H9 (cell line): ENCODE measurements at places on chromosomes 13 and 19.

GRCh38 chr19:35533201-35533821 is at the start of gene GAPDHS:
Gene GAPDHS, plus strand, starts transcription at chr19:35533456. Its CDS starts 72 bp downstream, at chr19:35533528.
- no peak for DNase-seq

GRCh38 chr19:48818234-48818820 is 7.5 kb upstream of the BCAT2 start:
- no peak for DNase-seq

GRCh38 chr19:17796838-17797423 is 2.0 kb downstream of the B3GNT3 start:
- no peak for DNase-seq

DNA sequence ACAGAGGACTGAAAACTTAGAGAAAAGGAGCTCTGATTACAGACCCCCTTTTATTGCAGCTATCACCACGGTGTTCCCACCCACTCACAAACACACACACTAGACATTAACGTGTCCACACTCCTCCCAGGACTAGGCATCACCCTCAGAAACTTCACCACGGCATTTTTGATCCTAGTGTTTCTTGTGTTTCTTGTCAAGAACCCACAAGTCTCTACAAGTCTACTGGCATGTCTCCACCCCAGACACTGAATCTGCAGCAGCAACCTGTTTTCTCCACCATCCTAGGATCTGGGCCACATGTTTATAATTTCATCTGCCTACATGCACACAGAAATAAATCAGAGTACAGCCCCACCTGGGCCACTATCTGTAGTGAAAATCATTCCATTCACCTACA is 4.3 kb downstream of the ZNF486 start:
- DNase-seq = no peak

GRCh38 chr13:62357887-62358645 is 942.4 kb upstream of the PCDH20 start:
- peak; percentile 82 for DNase-seq

DNA sequence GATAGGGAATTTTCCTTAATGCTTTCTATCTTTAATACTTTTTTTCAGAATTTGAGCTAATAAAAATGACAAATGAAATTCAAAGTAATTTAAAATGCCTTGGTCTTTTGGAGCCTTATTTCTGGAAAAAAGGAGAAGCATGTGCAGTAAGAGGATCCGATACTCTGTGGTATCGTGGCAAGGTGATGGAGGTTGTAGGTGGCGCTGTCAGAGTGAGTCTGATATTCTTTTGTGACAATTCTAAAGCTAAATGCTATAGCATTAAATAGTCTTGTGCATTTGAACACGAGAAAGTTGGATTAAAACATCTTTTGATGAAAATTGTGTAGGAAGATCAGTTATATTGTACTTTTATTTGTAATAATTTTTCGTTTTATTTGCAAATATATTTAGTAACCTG is 95.0 kb downstream of the RNF17 start:
- no peak for DNase-seq

DNA sequence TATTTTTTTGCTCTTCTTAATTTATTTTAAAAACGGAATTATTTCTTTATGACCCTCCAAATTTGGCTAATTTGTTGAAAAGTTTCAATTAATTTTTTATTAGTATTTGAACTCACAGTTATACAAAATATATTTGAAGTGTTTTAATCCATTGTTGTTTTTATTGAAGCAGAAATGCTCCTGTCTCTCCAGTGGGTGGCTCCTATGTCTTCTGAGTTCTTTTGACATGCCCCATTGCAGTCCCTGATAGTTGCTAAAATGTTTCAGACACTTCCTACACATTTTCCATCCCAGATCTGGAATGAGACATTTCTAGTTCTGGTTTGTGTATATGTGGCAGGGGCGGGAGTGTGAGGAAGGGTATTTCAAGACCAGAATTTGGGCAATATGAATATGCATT is 579.4 kb upstream of the PRR20A start:
- DNase-seq = no peak

GRCh38 chr13:81683521-81683920 is 1342.6 kb upstream of the SPRY2 start:
- DNase-seq = no peak

DNA sequence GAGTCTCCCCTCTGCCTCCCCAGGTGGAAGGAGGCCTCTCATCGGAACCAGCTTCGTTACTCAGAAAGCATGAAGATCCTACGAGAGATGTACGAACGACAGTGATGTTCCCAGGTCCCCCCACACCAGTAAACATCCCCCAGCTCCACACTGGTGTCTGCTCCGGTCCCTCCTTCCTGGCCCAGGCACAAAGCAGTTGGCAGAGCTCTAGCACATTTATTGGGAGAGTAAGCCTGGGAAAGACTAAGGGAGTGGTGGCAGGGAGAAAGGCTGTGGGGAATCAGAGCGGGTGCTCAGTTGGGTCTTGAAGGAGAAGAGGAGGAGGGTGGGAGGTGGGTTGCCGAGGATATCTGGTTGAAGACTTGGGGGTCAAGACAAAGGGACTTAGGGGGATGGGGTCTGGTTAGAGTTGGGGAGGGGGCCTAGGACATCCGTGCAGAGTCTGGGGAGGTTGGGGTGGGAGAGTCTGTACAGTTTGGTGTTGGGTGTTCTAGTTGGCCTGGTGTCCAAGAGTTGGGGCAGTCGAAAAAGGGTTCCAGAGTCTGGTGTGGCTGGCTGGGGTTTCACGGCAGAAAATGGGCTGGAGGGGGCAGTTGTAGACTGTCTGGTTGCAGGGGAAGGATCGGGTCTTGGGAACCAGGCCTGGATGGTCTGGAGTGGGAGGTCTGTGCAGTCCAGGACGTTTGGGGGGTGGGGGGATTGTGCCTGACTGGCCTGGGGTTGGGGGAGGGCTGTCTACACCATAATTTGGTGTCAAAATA is 2.3 kb downstream of the HSPB6 start:
- peak; percentile 21 for DNase-seq

GRCh38 chr13:48842316-48842715 is 133.4 kb upstream of the FNDC3A start:
- DNase-seq = no peak

DNA sequence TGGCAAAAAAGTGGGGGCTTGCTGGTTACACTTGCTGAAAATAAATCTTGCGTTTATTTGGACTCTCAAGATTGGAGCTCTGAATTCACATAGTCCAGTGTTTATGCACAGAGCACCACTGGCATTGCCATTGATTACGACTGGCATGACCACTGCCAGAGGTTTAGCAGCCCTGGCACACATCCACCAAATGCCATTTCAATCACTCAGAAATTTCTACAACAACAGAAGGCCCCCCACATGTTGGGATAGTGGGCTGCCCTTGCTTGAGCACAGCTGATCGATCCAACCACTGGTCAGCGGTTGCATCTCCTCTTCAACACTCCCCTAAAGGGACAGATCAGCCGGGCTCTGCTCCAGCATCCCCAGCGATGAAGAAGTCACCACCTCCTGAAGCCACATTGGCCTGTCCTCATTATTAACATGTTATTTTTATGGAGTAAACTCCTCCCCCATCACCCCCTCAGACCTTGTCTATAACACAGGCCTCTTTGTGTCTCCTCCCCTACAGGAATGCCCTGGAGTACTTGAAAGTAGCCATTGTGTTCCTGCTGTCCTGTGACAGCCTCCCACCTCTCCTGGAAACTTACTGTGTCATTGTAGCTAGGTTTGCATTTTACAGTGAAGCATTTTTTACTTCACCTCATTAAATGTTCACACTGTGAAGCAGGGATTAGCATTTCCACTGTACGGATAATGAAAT is 51.3 kb downstream of the CDADC1 start:
- no peak for DNase-seq

GRCh38 chr13:27621116-27621365 is 651 bp upstream of the POLR1D start:
- no peak for DNase-seq

GRCh38 chr19:48726556-48726955 is 7.0 kb upstream of the MAMSTR start:
- DNase-seq = no peak

DNA sequence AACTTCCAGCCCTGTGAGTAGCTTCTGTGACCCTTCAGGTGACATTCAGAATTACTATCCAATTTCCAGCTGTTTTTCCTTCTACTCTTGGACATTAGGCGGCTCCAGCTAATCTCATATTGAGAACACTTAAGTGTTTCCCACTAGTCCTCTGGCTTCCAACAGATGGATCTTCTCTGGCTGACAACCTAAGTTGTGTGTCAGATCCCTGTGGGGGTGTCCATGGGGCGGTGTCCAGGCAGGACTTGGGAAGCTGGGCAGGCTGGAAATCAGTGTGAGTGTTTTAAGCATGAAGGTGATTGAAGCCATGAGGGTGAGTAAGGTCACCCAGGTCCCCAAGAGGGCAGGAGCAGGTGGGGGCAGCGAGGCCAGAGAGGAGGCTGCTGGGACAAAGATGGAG is 10.1 kb downstream of the CNOT3 start:
- no peak for DNase-seq

DNA sequence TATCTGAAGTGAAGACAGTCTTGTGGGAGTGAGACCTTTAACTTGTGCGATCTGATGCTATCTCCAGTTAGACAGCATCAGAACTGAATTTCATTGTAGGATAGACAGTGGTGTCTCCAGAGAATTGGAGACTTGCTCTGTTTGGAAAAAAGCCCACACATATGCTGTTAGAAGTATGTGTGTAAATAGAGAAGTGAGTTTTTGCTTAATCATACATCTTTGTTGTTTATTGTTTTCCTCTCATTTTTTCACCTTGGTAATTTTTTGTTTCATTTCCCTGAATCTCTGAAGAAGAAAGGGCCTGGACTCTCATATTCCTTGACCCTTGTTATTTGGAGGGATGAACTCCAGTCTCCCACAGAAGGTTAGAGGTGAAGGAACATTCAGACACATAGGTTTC is 21.8 kb downstream of the FPR3 start:
- no peak for DNase-seq

DNA sequence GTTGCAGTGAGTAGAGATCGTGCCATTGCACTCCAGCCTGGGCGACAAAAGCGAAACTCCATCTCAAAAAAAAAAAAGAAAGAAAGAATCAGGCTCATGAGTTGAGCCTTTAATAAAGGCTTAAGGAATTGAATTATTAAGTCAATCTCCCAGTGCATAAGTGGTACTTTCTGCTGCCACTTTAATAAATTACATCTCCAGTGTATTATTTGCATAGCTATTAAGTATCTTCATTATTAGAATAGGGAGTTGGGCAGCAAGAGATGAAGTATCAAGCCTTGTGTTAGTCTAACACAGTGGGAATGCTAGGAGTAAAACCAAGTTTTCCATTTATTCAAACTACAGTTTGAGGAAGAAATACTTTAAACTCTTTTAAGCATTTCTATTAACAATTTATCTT is 15.6 kb upstream of the FAM124A start:
- no peak for DNase-seq

DNA sequence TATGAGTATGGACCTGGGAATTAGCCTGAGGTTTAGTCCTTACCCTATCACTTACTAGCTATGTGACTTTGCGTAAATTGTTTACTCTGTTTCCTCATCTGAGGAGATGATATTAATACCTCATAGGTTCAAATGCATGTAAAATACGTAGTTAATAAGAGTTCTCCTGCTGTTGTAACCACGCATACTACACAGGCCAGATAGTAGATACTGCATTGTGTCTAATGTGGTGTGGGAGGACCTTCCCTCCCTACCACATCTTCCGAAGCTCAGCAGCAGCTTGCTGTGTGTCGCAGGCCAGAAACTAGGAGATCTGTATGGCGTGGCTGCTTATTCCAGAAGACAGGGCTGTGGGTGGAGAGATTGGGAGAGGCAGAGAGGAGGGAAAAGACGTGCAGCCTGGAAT is 23.0 kb downstream of the GTF2F2 start:
- no peak for DNase-seq

GRCh38 chr19:43362745-43363144 is 9.3 kb downstream of the CD177 start:
- DNase-seq = no peak

- DNase-seq = no peak
Observed at GRCh38 chr13:48038761-48039160, 1.2 kb downstream of the NUDT15 start.

- DNase-seq = no peak
Observed at GRCh38 chr19:40598918-40599307, 2.3 kb upstream of the LTBP4 start.

DNA sequence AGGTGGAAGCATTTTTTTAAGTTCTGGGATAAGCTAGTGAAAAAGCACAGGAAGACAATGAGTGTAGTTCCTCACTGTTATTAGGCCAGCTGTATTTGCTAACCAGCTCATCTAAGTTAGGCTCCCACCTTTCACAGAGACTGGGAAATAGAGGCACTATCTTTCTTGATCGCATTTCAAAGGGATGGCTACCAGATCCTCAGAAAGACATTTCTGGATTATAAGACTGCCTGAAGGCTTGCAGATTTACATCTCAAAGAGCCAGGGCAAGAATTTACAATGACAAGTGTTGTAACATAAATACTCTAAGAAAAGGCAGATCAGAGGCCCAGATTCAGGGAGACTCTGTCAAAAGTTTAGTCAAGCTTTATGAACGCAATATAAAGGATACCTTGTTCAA is 1005.5 kb downstream of the PCDH9 start:
- DNase-seq = peak; percentile 62

GRCh38 chr13:93325303-93326233 is 99.0 kb downstream of the GPC6 start:
- DNase-seq = no peak

DNA sequence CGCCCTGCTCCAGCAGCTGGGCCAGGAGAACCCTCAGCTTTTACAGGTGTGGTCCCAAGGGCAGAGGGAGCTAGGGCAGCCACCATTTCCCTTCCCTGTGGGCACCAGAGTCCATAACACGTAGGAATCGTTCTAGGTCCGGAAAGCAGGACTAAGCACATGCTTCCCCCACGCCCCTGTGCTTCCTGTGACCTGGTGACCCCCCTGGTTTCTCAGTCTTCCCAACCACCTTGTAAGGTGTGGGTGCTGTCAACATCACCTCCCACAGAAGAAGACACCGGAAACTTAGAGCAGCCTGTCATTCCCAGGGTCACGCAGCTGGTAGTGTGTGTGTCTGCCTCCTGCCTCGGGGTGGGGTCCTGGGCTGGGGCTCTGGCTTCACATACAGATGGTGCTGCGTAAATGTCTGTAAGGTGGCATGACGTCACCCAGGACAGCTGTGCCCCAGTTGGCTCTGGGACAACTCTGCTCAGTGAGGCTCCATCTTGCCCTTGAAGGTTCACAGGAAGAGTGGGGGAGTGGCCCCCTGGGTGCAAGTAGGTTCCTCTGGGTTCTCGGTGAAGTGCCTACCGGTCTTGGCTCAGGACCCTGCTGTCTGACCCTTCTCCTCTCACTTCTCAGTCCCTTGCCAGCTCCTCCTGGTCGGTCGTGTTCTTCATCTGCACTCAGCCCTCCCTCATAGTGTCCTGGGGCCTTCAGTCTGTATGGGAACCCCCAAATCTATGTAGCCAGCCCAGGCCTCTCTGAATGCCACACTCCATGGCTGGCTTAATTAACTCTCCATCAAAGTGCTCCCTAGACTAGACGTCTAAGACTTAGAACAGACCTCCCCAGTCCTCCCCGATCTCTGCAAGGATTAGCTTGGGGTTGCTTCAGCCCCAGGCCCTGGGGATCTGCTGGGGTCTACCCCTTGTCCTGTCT is 4.0 kb downstream of the RAD23A start:
- DNase-seq = no peak

GRCh38 chr13:113742445-113743120 is 16.4 kb upstream of the TMEM255B start:
- DNase-seq = no peak

GRCh38 chr13:82636119-82636518 is 1246.2 kb downstream of the SLITRK1 start:
- DNase-seq = no peak
